D341Med (cell line): ENCODE measurements at places on chromosomes 16 and 17.

- no peak for DNase-seq
Observed at GRCh38 chr16:86078121-86078600, 179.2 kb downstream of the IRF8 start.

GRCh38 chr17:48915459-48916282 is 7.5 kb downstream of the UBE2Z start:
- DNase-seq: no peak

DNA sequence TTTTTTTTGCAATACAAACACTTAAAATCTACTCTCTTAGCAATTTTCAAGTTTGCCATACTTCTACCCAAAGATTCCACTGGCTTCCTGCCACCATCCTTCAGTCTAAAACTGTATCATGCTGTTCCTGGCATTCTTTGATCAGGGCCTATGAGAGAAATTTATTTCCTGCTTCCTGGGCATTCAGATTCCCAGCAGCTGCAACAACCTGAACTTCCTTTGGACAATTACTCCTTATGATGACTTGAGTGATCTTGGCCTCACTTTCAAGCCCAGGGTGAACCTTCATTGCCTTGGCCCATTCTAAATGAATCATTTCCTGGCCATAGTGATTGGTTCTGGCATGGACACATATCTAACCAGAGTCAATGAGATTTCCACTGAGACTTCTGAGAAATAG is 18.0 kb upstream of the MON1B start:
- DNase-seq: no peak

GRCh38 chr16:27723711-27724481 is 174.0 kb downstream of the KATNIP start:
- no peak for DNase-seq

- DNase-seq: no peak
Observed at GRCh38 chr17:31699281-31699680, 159.8 kb downstream of the COPRS start.

DNA sequence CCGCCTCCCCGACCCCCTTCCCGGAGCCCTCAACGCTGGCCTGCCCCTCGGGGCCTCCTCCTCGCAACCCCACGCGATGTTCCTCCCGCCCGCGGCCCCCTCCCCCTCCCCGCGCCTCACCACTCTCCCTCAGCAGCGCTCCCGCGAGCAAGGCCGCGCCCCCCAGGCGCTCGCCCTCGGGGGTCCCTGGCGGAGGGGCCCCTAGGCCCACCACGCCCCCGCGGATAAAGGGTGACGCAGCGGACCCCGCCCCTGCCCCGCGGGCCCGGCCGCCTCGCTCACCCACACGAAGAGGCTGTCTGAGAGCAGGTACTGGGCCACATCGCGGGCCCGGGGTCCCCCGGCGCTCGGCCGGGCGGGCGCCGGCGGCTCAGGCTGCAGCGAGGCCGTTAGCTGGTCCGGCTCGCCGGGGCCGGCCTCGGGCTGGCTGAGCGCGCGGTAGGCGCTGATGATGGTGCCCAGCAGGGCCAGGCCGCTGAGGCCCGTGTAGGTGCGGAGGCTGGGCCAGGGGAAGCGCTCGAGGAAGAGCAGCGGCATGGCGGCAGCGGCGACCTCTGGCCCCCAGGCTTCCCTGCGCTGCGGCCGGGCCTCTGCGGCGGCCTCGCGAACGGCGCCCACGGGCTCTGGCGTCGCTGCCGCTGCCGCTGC is 430 bp downstream of the AMFR start:
- peak; percentile 72 for DNase-seq

DNA sequence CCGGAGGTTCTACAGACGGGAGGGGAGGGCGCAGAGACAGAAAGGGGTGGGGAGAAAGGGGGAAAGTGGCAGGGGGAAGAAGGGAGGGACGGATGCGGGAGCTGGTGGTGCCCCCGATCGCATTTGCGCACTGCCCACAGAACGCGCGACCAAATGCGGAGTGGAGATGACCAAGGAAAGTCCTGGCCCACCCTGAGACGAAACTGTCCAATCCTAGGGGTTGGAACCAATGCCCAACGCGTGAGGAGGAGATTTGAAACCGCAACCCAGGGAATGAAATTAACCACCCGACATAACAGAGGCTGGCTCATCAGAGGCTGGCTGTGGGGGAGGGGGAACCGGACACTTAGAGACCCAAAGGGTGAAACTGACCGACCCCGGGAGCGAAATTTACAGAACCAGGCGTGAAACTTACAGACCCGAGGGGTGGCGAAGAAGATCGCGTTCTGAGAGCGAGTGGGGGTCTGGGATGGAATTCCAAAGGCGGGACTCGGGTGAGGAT is 1.4 kb downstream of the HES7 start:
- no peak for DNase-seq

GRCh38 chr16:84086341-84086740 is 30.4 kb downstream of the MBTPS1 start:
- no peak for DNase-seq

GRCh38 chr16:48421741-48422140 is 36.5 kb upstream of the SIAH1 start:
- no peak for DNase-seq

- peak; percentile 89 for DNase-seq
Observed at GRCh38 chr16:22007509-22008214, at the start of gene MOSMO. Gene MOSMO (plus strand): TSS chr16:22008111. CDS start chr16:22008302, 191 bp downstream.

- DNase-seq: no peak
Observed at GRCh38 chr16:89765292-89765830, 44.0 kb downstream of the ZNF276 start.

DNA sequence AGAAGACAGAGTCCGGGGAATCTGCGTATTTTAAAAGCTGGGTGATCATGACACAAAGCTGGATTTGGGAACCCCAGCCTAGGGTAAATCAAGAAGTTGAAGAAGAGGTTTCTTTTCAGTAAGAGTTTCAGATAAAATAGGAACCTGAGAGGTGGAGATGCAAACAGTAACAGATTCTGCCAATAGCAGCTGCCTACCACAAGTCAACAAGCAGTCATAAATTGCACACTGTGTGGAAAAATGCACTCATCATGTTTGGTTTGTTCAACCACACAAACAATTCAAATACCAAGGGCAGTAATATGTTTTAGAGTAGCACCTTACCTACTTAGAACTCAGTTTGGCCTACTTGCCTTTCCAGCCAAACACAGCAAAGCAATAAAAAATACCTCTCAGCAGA is 14.0 kb downstream of the MYO1D start:
- DNase-seq: no peak

DNA sequence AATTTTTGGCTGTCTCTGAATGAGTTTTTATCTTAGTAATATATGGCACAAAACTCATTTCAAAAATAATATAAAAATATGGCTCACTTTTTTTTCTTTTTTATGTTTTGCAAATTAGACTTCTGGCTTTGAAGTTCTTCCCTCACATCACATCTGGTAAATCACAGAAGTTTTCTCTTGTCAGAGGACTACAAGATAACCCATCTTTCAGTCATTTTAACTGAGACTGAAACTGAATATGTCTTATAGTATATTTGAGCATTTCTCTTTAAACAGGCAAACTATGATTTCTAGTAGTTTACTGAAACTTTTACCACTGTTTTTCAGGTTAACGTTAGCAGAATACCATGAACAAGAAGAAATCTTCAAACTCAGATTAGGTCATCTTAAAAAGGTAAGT is 51.1 kb upstream of the MRC2 start:
- no peak for DNase-seq

- DNase-seq: peak; percentile 16
Observed at GRCh38 chr17:3983606-3984484, 19.6 kb upstream of the ATP2A3 start.

GRCh38 chr16:27729516-27730304 is 179.8 kb downstream of the KATNIP start:
- no peak for DNase-seq

- DNase-seq: no peak
Observed at GRCh38 chr17:71118039-71118438, 948.7 kb downstream of the KCNJ2 start.

GRCh38 chr17:16935241-16935663 is 36.7 kb downstream of the TNFRSF13B start:
- DNase-seq: no peak

GRCh38 chr16:27795992-27796614 is 246.2 kb downstream of the KATNIP start:
- DNase-seq: no peak

- no peak for DNase-seq
Observed at GRCh38 chr16:70704586-70704985, 18.7 kb upstream of the MTSS2 start.

DNA sequence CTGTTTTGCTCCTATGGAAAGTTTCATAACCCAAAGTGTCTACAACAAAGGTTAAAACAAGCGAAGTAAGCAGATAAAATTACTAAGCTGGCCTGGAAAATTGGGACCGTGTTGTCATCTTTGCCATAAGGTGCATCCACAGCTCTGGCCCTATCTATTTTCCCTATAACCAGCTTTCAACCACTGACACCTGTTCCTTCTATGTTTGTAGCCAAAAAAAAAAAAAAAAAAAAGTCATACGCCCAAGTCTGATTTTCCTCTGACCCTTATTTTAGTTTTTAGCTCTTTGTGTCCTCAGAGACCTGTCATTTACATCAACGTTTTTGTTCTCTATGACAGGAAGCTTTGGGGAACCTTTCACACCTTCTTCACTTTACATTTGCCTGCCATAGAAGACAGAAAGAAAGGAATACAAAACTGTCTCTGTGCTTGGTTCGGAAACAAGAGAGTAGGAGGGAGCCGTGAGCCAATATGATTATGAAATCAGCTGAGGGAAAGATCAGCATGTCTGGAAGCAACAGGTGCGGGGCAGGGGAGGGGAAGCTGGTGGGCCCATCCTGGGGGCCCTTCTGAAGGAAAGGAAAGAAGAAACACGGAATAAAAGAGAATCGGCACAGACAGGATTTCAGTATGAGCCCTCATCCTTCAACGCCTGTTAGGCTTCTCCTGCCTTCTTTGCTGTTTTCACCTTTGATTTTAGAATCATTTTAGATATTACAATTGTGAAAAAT is 8.5 kb downstream of the HS3ST3A1 start:
- no peak for DNase-seq

- no peak for DNase-seq
Observed at GRCh38 chr17:82807562-82807961, 32.3 kb downstream of the ZNF750 start.

GRCh38 chr17:77439189-77440018 is 298.6 kb downstream of the SEC14L1 start:
- DNase-seq: no peak

DNA sequence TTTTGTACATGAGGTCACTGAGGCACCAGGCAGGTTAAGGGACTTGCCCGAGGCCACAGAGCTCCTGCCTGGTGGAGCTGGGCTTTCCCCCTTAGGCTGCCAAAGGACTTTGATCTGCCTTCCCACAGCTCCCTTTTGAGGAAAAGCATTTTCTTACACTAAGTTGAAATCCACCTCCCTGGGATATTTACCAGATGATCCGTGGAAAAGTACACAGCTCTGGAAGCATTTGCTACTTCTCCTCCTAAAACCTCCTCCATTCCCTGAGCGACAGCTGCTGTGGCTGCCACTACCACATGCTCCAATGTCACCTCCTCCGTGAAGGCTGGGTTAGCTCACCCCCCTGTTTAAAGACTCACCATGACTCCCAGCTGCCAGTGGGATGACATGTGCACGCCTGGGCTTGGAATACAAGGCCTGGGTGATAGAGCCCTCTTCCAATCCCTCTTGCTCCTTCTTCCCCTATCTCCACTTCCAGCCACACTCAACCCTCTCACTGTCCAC is 1.2 kb upstream of the MPRIP start:
- peak; percentile 71 for DNase-seq

GRCh38 chr16:55687802-55688201 is 32.0 kb downstream of the SLC6A2 start:
- no peak for DNase-seq
